Activated CD4-positive, alpha-beta T cell treated with anti-CD3 and anti-CD28 coated beads, Interleukin-10, Interleukin-2, amounts not matched to agents 100 ng/mL and 50 ng/mL, durations not matched to agents 16 hours and 8 hours (primary cell): ENCODE measurements at places on chromosomes 2 and 18.

DNA sequence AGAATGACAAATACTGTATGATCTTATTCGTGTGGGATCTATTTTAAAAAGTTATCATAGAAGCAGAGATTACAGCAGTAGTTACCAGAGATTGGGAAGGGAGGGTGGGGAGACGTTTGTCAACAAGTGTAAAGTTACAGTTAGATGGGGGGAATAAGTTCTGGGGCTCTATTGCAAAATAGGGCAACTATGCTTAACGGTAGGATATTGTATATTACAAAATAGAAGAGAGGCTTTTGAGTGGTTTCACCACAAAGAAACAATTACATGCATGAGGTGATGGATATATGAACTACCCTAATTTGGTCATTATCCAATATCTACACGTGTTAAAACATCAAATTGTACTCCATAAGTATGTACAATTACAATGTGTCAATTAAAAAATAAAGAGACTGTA lies 123.4 kb upstream of the NOSTRIN start:
- DNase-seq = no peak

GRCh38 chr2:18777250-18777812 lies 188.0 kb upstream of the NT5C1B start:
- DNase-seq = no peak

DNA sequence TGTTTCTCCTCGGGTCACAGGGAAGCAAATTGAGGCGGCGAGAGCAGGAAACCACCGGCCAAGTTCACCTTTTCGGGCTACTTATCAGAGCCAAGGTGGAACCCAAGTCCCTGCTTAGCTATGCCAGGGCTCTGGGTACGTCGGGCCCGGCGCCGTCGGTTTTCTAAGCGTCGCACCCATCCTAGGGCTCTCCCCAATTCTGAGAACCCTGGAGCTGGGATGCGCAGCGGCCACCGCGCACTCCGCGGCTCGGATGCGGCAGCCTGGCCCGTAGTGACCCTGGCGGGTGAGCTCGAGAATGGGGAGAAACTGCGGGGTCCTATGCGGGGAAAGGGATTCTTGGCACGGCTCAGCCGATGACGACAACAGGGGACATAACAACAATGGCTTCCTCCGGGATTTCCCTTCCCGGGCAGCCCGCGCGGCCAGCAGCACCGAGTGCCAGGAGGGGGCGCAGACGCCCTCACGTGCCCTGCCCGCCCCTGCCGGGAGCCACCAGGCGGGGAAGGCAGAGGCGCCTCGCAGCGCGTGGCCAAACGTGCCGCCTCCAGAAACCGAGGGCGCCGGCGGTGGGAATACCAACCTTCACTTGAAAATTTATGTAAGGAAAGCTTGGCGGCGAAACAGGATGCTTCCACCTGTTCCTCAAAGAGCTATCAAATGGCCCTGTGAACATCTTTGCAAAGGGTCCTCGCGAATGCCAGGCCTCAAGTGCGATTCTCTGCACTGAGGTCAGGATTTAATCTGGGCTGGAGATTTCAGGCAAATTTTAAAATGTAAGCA lies 2.1 kb upstream of the SLC30A3 start:
- DNase-seq = peak; percentile 75

DNA sequence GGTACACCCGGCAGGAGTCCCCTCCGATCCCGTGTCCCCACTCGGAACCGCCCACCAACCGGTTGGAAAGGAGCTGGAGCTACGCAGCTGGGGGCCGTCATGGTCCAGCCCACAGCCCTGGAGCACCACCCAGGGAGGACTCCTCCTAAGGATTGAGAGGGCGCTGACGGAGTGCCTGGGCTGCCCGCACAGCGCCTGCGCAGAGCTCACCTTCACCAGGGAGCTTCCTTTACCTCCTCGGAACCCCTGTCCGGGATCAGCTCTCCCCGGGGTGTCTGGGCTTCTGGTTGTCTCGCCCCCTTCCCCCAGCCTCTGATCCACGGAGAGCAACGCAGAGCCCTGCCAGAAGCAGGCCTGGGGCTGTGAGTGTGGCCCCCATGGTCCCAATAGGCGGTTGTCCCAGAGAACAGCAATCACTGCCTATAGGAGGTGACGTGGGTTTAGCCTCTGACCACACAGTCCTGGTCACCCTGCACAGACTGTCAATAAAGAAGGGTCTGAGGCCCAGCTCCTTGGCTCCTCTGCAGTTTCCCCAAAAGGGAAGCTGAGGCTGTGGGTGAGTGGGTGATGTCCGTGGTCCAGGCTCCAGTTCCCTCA lies 14.6 kb downstream of the ALPG start:
- DNase-seq = no peak

DNA sequence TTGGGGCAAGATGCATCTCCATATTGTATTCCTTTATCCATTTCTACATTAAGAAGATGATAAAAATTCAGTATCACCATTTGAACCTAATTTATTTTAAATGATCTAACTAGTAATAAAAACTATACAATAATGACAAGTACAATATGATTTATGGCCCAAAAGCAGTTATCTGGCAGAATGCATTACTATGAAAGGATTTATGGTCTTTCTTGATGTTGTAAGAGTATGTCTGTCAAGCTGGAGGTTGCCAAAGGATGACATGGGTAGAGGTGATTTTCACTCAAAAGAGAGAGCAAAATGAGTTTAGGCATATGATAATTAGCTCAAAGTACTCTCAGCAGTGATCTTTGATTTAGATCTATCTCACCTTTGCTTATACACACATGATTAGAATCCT lies 54.2 kb upstream of the MAP2 start:
- DNase-seq = no peak

- no peak for DNase-seq
Observed at GRCh38 chr2:71511776-71512175, 58.4 kb downstream of the DYSF start.

GRCh38 chr2:201798252-201798913 lies 8.0 kb upstream of the CDK15 start:
- no peak for DNase-seq

- no peak for DNase-seq
Observed at GRCh38 chr2:238459081-238459629, 32.4 kb downstream of the ASB1 start.

GRCh38 chr18:11163665-11164064 lies 14.3 kb upstream of the PIEZO2 start:
- no peak for DNase-seq

GRCh38 chr2:219851801-219852481 lies 224.5 kb downstream of the SLC4A3 start:
- DNase-seq = no peak

GRCh38 chr18:48924630-48925490 lies 25.9 kb downstream of the SMAD7 start:
- peak; percentile 56 for DNase-seq

DNA sequence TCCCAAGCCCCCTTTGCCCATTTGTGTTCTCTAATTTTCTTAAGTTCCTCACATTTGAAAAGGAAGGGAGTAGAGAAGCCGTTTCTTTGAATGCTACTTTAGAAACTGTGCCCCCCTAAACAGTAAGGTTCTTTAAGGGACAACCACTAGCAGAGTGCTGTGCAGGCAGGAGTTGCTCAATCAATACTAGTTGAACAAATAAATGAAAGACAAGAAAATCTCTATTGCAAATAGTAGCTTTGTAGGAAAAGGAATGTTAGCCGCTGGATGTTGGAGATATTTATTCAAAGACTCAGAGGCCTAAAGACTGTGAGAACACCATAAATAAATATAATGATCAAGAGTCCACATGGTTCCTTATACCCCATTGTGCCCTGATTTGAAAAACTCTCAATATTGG lies 119.8 kb upstream of the SMAD7 start:
- DNase-seq = no peak

DNA sequence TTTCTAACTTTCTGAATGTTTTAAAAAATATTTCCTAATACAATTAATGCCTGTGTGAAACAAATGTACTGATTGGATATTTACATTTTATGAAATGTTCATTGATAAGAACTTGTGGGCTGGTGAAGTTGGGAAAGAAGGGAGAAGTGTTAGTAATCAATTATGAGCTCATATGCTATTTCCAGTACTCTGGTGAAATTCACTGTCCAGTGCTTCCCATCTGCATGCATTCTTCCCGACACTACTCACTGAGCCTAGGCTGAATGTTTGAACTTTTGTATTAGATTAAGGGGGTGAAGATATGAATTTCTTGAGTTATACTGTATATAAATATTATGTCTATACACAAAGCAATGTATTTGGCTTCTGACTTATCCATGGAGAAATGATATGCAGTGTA lies 36.0 kb downstream of the SKA1 start:
- no peak for DNase-seq

DNA sequence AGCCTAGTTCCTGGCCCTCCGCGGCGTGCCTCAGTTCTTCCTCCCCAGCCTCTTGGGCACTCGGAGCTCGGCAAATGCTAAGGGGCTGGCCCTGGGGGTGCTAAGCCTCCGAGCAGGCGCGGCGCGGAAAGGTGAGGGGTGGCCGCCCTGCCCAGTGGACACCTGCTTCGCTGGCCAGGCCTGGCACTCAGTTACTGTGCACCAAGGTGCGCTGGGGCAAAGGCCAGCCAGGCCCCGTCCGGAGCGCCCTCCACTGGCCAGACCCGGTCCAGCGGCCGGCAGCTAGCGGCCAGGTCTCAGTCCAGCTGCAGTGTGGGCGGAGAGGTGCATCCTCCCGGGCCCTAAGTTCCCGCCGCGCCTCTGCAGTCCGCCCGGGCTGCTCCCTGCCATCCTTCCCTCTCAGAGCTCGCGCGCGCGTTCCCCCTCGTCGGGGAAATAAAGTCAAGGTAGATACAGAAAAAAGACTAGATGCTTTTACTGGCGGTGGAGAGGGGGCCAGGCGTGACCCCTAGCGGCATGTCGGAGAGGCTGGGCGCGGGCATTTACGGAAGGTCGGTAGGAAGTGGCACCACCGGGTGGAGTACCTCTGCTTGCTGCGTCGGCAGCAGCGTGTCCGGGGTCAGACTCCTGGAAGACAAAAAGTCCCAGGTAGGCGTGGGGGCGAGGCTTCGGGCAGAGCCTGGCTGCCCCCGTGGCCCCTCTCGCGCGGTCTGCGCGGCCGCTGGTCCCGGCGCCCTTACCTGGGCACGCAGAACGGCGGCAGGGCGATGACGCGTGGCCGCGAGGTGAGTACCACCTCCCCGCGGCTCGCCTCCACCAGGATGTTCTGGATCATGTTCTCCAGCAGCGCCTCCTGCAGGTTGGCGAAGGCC lies 9.4 kb upstream of the CRYBA2 start:
- peak; percentile 50 for DNase-seq

DNA sequence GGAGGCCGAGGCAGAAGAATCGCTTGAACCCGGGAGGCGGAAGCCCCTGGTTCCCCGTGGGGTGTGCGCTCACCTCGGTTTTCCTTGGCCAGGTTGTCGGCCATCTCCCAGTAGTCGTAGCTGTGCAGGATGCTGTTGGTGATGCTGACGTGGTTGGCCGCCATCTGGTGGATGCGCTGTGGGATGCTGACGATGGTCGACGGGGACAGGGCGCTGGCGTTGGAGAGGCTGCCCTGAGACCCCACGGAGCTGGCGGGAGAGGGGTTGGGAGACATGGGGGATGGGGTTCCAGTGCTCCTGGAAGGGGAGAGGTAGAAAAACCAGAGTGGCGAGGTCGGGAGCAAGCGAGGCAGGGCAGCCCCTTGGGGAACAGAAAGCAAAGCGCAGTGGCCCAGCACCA lies 64.4 kb upstream of the REV1 start:
- no peak for DNase-seq

GRCh38 chr2:96493072-96493471 lies 12.1 kb downstream of the NEURL3 start:
- no peak for DNase-seq

DNA sequence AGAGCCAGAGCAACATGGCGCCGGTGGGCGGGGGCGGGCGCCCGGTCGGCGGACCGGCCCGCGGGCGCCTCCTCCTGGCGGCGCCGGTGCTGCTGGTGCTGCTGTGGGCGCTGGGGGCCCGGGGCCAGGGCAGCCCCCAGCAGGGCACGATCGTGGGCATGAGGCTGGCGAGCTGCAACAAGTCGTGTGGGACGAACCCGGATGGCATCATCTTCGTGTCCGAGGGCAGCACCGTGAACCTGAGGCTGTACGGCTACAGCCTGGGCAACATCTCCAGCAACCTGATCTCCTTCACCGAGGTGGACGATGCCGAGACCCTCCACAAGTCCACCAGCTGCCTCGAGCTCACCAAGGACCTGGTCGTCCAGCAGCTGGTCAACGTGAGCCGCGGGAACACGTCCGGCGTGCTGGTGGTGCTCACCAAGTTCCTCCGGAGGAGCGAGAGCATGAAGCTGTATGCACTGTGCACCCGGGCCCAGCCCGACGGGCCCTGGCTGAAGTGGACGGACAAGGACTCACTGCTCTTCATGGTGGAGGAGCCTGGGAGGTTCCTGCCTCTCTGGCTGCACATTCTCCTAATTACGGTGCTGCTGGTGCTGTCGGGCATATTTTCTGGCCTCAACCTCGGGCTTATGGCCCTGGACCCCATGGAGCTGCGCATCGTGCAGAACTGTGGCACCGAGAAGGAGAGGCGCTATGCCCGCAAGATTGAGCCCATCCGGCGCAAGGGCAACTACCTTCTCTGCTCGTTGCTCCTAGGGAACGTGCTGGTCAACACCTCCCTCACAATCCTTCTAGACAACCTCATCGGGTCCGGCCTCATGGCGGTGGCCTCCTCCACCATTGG lies 507 bp downstream of the CNNM4 start:
- DNase-seq = no peak
